ENCODE measurements at places on chromosomes 6 and 20. TPM values are rescaled to one million over a fixed set of nuclear protein-coding genes. Genes with fewer than 3 reads are reported as not detected.

GRCh38 chr20:44113618-44114376 is 73.2 kb downstream of the JPH2 start:
- DNase-seq = no peak

Gene TAGAP
- 0.45 TPM for total RNA-seq

DNA sequence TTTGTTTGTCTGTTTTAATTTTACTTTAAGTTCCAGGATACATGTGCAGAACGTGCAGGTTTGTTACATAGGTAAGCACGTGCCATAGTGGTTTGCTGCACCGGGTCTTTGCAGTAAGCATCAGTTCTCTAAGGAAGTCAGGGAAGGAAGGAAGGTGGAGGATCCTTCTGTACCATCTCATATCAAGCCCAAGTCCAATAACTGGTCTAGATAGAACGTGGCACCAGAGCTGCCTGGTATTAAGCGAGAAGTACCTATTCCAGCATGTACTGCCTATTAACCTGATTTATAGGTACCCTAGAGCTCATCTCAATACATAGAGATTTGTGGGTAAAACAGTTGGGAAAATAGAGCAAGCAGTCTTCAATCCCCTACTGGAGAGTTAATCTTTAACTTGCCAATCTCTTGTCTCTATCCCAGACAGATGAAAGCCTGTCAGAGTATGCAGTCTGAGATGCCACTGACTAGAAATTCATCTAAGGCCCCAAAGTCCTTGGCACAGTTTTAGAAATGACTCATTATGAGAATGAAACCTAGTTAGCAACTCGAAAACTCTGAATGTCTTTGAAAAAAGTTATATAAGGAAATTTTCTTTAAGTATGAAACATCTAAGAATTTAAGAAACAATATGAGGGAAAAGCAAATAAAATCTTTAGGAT is 144.9 kb downstream of the TFAP2A start:
- no peak for DNase-seq

Gene SYCP2L
- total RNA-seq = 0.43 TPM

Gene OSER1
- total RNA-seq = 11.8 TPM

GRCh38 chr6:31157513-31158139 is at the start of gene CCHCR1:
Gene CCHCR1 (minus strand): TSS chr6:31157802. CDS start chr6:31157600, 202 bp downstream.
- no peak for DNase-seq

Gene TGM2
- total RNA-seq = 193 TPM

DNA sequence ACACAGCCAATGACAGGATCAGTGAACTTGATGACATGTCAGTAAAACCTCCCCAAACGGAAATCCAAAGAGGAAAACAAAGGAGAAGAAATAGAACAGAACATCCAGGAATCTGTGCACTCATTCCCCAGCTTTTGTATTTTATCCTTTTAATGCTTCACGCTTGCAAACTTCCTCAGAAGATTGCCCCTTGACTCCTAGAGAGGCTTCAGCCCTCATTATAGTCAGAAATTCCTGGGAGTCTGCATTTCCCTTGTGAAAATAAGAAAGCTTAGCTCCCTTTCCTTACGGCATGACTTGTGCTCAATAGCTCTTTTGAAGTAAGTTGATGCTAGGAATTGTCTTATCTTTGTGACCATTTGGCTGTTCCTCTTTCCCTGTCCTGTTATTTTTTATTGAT is 313.6 kb upstream of the OPRM1 start:
- no peak for DNase-seq

GRCh38 chr20:43572891-43573290 is 14.1 kb downstream of the SGK2 start:
- no peak for DNase-seq

All from left lobe of liver (tissue), 2 donors.